ENCODE measurements at places on chromosomes 12 and 14. TPM values are rescaled to one million over a fixed set of nuclear protein-coding genes. Genes with fewer than 3 reads are reported as not detected.

Gene PPFIA2
- 18.5 TPM for total RNA-seq

Gene KRT74
- not detected for total RNA-seq

Gene ENDOU
- not detected for total RNA-seq

DNA sequence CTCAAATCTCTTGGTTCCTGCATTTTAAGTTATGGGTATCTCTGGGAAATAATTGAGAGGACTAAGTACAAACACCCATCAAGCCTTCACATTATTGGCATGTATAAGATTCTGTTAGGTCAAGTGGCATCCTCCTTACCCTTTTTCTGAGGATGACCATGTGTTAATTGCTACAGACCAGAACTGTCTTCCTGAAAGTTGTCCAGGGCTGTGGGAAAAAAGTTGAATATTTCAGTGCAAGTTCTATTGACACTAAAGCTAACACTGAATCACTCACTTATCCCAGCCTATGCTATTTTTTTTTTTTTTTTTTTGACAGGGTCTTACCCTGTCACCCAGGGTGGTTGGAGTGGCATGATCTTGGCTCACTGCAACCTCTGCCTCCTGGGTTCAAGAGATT lies 130.1 kb upstream of the HIF1A start:
- H3K27ac ChIP-seq = no peak overlapping the region
- no peak overlapping the region for H3K4me3 ChIP-seq
- H3K27me3 ChIP-seq = no peaks in the 10 kb centered on the region
- DNase-seq = no peak
- no peaks in the 10 kb centered on the region for H3K36me3 ChIP-seq
- H3K4me1 ChIP-seq = no peaks in the 10 kb centered on the region

- no peak overlapping the region for H3K27ac ChIP-seq
- no peaks in the 10 kb centered on the region for H3K27me3 ChIP-seq
Measured at GRCh38 chr12:75289753-75290152, 40.4 kb downstream of the CAPS2 start.

GRCh38 chr14:50599700-50600444 lies 39.9 kb downstream of the ATL1 start:
- no peak overlapping the region for H3K27ac ChIP-seq
- DNase-seq = no peak
- H3K4me3 ChIP-seq = no peak overlapping the region
- H3K27me3 ChIP-seq = no peaks in the 10 kb centered on the region
- H3K36me3 ChIP-seq = no peaks in the 10 kb centered on the region
- H3K4me1 ChIP-seq = no peaks in the 10 kb centered on the region

DNA sequence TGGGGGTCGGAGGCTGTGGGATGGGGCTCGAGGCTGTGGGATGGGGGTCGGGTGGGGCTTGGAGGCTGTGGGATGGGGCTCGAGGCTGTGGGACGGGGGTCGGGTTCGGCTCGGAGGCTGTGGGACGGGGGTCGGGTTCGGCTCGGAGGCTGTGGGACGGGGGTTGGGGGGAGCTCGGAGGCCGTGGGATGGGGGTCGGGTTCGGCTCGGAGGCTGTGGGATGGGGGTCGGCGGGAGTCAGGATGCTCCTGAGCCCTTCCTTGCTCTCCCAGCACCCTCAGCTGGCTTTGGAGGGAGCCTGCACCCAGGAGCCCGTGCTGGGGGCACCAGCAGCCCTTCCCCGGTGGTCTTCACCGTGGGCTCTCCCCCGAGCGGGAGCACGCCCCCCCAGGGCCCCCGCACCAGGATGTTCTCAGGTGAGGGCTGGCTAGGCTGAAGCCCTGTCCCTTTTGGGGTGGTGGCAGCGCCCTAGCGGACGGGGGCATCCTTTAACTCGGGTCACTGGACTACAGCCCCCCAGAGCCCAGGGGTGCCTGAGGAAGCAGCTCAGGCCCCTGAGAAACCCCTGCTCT lies 11.9 kb upstream of the PUS1 start:
- no peak overlapping the region for H3K27ac ChIP-seq
- H3K4me3 ChIP-seq = no peak overlapping the region
- no peaks in the 10 kb centered on the region for H3K36me3 ChIP-seq
- no peaks in the 10 kb centered on the region for H3K4me1 ChIP-seq
- no peaks in the 10 kb centered on the region for H3K27me3 ChIP-seq
- no peak for DNase-seq

DNA sequence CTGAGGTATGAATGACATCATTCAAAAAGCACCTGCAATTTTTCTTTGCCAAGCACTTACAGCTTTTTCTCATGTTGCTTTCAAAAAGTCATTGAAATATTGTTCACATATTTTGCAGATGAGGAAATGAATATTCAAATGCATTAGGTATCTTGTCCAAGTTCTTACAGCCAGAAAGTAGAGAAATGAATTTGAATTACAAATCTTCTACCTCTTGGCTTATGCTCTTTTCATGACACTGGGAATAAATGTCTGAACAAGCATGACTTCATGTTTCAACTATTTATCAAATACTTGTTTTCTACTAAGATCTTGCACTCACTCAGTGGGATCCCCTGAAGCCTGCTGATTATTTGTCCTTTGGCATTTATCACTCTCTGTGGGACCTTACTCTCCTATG lies 267.2 kb upstream of the BTG1 start:
- H3K36me3 ChIP-seq = no peaks in the 10 kb centered on the region
- no peaks in the 10 kb centered on the region for H3K4me1 ChIP-seq
- H3K4me3 ChIP-seq = no peak overlapping the region

All from uterus (tissue), 4 donors.